Stomach (tissue), 19 donors: ENCODE measurements at places on chromosomes 11 and 22.
A peak's percentile ranks its signal among the peaks of the same experiment; 100 is the strongest.

DNA sequence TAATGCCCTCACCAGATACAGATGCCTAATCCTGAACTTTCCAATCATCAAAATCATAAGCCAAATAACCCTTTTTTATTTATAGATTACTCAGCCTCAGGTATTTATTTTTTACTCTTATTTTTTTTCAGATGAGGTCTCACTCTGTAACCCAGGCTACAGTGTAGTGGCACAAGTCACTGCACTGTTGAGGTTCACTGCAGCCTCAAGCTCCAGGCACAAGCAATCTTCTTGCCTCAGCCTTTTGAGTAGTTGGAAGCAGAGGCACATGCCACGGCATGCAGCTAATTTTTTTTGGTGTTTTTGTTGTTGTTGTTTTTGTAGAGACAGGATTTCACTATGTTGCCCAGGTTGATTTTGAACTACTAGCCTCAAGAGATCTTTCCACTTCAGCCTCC is 49.5 kb downstream of the TTC28 start:
- DNase-seq, result no peak

- no peak for DNase-seq
Observed at GRCh38 chr11:116690611-116691010, 82.2 kb downstream of the BUD13 start.

- peak; percentile 62 for DNase-seq
Observed at GRCh38 chr22:40728731-40729189, 49.5 kb downstream of the MCHR1 start.

GRCh38 chr11:48014917-48015316 is 34.6 kb downstream of the PTPRJ start:
- no peak for DNase-seq

DNA sequence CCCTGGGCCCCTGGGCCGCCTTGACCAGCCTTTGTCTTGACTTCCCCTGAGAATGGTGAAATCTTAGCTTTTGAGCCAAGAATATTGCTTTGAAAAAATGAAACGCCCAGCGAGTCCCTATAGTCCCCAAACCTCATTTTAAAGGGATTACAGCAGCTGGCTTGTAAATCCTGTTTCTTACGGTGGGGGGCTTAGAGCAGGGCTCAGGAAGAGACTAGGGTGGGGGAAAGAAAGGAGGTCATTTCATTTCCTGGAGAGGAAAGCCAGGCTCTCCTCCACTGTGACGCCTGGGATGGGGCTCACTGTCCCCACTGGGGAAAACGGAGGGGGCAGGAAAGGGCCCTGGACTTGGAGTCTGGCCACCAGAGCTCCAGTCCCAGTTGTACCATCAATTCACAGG is 72.2 kb upstream of the ALX4 start:
- DNase-seq, result no peak

- no peak for DNase-seq
Observed at GRCh38 chr22:44289414-44290171, 23.2 kb downstream of the SHISAL1 start.

DNA sequence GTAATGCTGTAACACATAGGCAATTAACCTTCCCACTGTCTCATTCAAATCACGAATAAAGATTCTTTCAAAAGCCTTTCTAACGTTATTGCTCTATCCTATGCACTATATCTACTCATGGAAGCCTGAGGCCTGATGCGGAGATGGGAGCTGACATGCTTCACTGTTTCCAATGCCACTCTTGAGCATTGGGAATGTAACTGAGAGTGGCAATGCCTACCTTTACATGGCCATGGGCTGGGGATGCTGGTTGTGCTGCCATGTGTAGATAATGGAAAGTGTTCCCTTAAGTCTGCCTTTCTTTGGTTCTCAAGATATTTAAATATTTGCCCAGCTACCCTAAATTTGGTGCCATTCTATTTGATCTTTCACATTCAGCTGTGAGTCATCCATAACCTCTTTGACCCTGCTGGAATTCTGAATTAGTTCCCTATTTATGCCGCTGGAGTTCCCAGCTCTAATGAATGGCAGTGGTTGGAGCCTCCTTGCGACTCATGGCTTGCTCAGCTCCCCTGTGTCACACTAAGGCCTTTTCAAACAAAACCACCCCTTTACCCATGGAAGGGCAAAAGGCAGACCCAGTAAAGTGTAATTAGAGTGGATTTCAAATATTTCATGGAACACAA is 21.4 kb upstream of the DKK3 start:
- DNase-seq, result no peak

- no peak for DNase-seq
Observed at GRCh38 chr11:113862435-113862834, 12.9 kb downstream of the USP28 start.
